ENCODE measurements at places on chromosomes 4 and X.

DNA sequence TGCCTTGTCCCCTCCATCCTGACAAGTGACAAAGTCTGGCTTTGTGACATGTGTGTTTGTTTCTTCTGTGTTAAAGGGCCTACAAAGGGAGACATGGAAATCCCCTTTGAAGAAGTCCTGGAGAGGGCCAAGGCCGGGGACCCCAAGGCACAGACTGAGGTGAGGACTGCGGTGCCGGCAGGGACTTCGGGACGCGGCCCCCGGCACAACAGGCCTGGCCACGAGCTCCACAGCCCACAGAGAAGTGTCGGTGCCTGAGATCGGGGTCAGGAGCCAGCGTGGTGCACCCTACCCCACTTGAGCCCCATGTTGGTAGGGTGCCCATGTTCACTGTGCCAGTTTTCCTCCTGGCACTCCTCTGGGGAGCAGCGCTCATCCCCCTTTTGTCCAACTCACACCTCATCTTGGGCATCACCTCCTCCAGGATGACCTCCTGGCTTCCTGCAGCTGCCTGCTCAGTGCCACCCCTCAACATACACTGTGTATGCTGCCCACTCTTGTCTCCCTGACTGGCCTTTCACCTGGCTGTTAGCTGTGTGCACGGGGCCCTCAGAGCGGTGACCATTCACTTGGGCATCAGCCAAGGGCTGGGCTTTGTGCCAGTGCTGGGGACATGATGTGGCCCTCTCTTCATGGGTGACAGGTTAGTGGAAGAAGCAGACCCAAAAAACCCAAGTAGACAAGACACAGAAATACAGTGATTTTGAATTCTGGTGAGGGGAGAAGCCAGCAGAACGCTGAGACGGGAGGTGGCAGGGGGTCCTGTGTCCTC is 17.6 kb downstream of the WFS1 start:
- no peak for DNase-seq

GRCh38 chrX:69165087-69165651 is at the start of gene PJA1:
Gene PJA1, minus strand, starts transcription at chrX:69165453. Its CDS starts 2,380 bp downstream, at chrX:69163073.
- DNase-seq = peak; percentile 78

GRCh38 chr4:8403976-8404375 is 36.5 kb downstream of the ACOX3 start:
- no peak for DNase-seq

- no peak for DNase-seq
Measured at GRCh38 chrX:7024850-7025249, 122.7 kb upstream of the STS start.

DNA sequence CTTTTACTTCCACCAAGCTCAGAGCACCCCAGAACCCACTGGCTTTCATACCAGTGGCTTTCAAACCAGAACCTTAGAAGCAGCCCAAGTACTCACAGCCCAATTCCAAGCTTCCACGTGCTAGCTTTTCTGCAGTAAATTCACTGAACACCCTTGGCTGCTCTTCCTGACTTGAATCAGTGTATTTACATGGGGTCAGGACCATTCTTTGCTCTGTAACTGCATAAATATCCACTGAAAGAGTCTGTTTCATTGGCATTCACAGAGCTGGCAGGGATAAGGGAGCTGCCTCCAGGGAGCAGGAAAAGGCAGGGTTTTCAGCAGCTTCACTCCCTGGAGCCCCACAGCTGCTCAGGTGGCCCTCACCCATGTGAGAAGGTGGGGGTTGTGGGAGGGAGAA is 43.8 kb downstream of the RAI2 start:
- DNase-seq = no peak

- no peak for DNase-seq
Measured at GRCh38 chrX:17689971-17690409, 47.3 kb upstream of the SCML1 start.
